ENCODE measurements at places on chromosomes 2 and 18.
A peak's percentile ranks its signal among the peaks of the same experiment; 100 is the strongest.

DNA sequence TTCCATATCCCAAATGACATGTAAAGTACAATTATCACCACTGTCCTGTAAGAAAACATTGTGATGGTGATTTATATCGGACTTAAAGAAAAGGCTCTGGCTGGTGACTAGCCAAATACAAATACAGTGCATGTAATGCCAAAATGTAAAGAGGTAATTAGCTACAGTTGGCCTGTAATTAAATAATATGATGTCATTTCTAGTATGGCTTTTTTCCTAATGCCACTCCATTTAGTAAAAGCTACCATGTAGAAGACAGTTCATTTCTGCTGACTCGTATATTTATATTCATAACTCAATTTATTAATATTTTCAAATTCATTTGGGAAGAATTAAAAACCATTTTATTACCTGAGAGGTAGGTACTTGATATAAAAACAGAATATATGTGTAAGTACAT is 815.7 kb downstream of the ERBB4 start:
- DNase-seq, result no peak

- no peak for DNase-seq
Observed at GRCh38 chr2:122340246-122340645, 584.8 kb downstream of the TSN start.

DNA sequence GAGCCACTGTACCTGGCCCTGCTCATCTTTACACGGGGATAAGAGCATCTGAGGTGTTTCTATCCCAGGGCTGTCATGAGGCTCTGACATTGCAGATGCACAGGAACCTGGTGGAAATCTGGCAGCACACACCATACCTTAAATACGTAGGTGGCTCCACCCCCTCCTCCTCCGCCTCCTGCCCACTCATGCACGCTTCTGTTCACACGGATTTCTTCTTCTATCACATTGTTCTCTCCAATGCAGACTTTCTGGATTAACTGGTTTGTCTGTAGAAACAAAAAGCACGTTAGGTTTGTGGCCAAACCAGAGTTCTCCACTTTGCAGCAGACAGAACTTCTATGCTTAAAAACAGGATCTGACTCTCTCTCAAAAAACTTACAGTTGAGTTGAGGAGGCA is 118.2 kb downstream of the CLIP4 start:
- DNase-seq, result no peak

DNA sequence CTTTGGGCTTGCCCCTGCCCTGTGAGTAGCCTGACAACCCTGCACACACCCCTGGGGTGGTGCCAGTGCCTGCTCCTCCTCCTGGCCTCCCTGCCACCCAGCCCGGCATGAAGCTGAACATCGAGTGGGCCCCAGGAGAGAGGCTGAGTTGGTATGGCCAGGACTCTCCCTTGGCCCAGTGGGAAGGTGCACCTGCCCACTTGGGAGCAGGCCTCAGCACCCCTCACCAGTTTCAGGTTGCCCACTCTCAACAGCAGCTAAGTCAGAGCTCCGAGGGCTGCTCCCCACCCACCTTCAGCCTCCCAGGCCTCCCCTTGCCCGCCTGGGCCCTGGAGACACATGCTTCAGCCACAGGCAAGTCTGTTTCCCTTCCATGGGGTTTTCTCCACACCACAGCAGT is 203.1 kb downstream of the KLHL29 start:
- no peak for DNase-seq

DNA sequence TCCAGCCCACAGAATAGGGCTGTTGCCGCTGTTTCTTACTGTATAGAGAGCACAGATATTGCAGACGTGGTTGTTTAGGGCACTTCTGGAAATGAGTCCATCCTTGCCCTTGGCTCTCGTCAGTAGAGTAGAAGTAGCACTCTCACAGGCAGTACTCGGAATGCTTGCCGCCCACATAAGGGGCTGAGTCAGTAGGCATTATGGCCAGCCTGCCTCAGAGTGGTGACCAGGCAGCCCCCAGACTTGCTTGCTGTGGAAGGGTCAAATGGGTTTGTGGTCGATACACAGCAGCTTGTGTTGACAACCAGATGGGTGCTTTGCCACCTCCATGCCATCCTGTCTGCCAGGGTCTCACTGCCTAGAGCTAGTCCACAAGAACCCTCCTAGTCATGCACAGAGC is 38.7 kb downstream of the PLEKHB2 start:
- no peak for DNase-seq

GRCh38 chr2:69385443-69386151 is 1.4 kb downstream of the GFPT1 start:
- no peak for DNase-seq

- DNase-seq, result peak; percentile 61
Observed at GRCh38 chr18:31942291-31942998, 483 bp downstream of the TRAPPC8 start.

- no peak for DNase-seq
Observed at GRCh38 chr18:72541871-72542332, 2.2 kb downstream of the CBLN2 start.

DNA sequence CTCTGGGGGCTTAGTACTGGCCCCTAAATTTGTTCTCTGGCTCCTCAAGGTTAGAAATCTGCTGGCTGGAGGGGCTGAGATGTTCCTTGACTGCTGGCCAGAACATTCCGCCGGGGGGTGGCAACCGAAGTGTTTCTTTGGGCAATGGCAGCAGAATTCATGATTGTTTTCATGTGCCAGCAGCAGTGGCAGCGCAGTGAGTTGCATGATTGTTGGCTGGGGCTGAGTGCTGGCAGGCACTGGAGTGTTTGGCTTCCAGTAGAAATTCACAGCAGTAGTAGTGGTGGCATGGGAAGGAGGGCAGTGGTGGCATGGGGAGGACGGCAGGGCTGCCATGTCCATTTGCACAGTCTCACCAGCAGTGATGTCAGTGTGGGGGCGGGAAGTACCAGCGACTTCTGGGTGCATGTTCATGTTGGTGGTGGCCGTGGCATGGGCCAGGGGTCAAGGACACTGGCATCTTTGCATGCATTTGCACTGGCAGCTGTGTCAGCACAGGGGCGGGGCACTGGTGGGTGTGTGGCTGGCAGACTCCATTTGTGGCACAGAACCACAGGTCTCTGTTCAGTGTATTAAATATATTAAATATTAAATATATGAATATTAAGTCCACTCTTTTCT is 130.6 kb upstream of the CDH7 start:
- DNase-seq, result no peak

GRCh38 chr2:172089005-172089504 is 3.7 kb downstream of the DLX1 start:
- no peak for DNase-seq

GRCh38 chr2:105378921-105379383 is 19.9 kb downstream of the FHL2 start:
- no peak for DNase-seq

- DNase-seq, result no peak
Observed at GRCh38 chr2:231549446-231550239, 19.4 kb upstream of the NMUR1 start.

GRCh38 chr2:238313289-238313990 is 6.9 kb upstream of the TRAF3IP1 start:
- peak; percentile 44 for DNase-seq

DNA sequence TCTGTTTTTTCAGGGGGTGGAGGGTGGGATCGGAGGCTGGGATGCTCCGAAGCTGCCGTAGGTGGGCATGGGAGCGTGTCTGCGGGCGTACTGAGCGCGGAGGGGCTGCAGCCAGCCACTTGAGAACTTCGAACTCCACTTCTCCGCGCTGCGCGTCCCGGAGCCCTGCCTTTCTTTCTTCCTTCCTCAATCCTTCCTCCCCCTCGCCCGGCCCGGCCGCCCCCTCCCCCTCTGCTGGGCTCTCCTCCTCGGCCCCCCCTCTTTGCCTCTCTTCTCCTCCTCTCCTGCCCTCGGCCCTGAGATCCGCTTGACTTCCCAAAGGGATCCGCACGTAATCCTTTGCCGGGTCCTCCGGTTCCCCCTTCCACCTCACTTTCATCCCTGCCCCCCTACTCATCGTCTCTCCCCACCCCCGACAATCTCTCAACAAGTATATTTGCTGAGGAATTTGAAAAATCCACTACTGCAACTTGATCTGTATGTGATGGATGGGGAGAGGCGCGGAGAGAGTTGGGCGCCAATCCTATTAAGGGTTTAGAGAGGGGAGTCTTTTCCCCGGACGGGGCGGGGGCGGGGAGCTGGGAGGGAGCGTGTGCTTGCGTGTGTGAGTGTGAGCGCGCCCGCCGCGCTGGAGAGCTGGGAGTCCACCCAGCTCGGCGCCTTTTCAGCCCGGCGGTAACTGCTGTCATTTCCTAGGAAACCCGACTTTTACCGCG is 1.1 kb downstream of the GLI2 start:
- DNase-seq, result peak; percentile 21

DNA sequence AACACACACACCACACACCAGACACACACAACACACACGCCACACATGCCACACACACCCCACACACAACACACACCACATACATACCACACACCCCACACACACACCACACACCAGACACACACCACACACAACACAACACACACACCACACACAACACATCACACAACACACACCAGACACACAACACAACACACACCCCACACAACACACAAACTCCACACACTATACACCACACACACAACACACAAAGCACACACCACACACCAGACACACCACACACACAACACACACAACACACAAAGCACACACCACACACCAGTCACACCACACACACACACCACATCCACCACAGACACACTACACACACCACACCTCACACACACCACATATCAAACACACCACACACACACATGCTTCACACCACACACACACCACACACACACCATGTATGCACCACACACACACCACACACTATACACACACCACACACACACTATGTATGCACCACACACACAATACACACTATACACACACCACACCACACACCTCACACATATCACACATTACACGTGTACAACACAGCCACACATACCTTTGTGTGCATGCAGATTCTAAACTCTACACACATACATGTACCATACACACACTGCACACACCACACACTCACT is 72.2 kb downstream of the TMEM18 start:
- DNase-seq, result peak; percentile 3

- DNase-seq, result no peak
Observed at GRCh38 chr2:73076701-73077423, 5.3 kb upstream of the SFXN5 start.

DNA sequence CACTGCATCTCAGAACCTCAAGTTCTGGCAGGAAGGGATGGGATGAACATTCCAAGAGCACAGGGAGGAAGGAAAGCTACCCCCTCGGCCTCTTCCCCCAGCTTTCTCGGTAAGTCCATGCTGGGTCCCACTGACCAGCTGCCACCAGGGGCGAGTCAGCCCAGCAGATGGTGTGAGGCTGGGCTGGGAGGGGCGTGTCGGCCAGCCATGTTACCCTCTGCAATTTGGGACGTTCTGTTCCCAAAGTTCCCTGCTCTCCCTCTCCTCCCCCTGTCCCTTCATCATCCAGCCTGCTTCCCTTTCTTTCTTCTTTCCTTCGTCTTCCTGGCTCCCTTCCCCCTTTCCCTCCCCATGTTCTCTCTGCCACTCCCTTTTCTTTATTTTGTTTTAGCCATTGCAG is 74.3 kb upstream of the TNP1 start:
- no peak for DNase-seq

GRCh38 chr2:85154048-85154753 is 21.0 kb downstream of the TCF7L1 start:
- DNase-seq, result no peak

Measured in stimulated activated CD8-positive, alpha-beta memory T cell treated with anti-CD3 and anti-CD28 coated beads, Interleukin-4, amount 100 ng/mL, for 48 hours (primary cell).